Midbrain (tissue), 1 donor: ENCODE measurements at places on chromosomes 1 and 21.

DNA sequence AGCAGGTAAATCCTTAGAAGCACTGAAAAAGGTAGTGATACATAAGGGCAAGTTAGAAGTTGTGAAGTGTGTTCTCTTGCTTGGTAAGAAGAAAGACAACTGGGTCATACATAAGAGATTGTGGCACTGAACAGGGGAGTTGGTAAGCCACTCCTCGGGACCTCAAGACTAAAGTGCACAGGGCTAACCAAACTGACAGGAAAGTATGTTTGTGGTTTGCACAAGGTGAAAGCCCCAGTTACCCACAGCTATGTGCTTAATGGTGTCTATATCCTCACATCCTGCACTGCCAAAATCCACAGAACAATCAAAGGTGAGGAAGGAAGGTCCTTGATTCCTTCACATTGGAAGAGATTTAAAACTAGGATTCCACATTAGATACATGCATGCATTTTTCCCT, 276.5 kb downstream of the DNM3 start:
- DNase-seq, result no peak

GRCh38 chr1:24540906-24541710, 14.8 kb upstream of the NCMAP start:
- no peak for DNase-seq

GRCh38 chr1:226953175-226953800, 13.2 kb downstream of the COQ8A start:
- DNase-seq, result no peak

DNA sequence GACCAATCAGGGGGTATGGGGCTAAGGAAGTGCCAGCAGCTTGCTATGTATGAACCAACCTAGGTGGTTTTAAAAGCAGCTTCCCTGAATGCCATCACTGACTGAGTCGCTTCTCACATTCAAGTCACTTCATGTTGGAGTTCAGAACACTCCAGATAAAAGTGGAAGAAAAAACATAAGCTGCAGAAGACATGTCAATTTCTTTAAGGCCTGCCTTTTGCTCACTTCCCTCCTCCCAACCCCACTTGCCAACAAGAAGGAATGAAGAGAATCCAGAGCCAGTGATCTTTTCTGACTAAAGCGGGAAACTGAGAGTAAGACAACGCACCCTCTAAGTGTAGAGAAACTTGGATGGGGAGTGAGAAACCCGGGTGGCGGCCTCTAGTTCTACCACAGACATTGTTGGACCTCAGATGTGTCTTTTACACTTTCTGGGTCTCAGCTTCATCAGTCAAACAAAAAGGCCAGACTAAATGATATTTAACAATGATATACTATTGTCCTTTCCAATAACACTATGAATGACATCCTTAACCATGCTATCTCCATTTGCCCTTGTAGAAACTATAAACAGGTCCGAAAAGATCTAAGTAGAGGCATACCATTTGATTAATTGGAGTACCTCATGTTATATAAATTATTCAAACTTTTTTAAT, 54.1 kb downstream of the LUZP1 start:
- peak; percentile 3 for DNase-seq

- peak; percentile 14 for DNase-seq
Measured at GRCh38 chr1:162724583-162725120, 65.8 kb upstream of the HSD17B7 start.

DNA sequence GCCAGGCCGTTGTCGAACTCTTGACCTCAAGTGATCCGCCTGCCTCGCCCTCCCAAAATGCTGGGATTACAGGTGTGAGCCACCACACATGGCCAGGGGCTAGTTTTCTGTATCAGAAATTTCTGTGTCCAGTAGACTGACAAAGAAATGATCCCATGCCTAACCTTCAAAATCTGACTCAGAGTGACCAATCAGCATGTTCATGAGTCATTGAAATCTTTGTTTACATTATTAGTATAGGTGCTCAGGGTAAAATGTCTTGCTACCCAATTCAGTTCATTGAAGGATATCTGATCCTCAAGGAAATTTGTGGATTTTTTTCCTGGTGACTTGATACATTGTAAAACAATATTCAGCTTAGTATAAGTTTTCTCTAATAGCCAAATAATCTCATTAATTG, 11.0 kb upstream of the LDLRAD2 start:
- DNase-seq, result no peak

DNA sequence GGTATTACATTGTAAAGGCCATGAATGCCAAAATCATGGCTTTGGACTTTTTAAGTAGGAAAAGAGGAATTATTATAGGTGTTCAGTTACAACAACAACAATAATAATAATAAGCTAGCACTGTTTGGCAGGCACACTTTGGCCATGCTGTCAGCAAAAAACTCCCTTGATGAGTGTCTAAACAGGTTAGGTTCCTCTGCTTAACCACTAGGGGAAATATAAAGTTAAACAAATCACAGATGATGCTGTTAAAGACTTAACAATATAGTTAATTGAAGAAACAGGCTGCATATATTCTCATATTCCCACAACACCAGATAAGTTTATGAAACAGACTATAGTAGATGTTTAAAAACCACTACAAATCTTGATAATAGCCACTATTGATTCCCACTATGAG, 46.4 kb downstream of the RGS21 start:
- DNase-seq, result no peak

GRCh38 chr1:16164213-16165072, 8.6 kb upstream of the EPHA2 start:
- no peak for DNase-seq

DNA sequence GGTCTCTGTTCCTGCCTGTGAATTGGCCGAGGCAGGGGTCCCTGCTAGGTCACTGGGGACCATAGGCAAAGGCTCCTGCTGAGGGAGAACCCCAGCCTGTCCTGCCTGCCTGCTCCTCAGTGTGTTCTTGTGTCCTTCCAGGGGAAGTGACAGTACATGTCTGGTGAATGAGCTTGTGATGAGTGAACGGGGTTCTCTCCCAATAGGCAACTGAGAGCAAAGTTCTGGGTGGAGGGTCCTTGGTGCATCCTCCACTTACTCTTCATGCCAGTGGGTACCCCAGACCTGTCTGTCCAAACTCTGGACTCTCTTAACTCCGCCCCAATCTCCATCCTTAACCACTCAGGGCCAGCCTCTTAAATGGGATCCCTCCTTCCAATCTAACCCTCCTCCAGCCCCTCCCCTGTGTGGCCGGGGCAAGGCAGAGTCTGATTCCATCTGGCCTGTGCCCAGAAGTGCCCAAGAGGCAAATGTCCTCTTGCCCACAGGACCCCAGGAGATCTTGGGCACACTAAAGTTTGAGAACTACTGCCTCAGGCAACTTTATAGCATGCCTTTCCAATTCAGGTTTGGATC, 2.0 kb downstream of the XKR8 start:
- DNase-seq, result no peak

DNA sequence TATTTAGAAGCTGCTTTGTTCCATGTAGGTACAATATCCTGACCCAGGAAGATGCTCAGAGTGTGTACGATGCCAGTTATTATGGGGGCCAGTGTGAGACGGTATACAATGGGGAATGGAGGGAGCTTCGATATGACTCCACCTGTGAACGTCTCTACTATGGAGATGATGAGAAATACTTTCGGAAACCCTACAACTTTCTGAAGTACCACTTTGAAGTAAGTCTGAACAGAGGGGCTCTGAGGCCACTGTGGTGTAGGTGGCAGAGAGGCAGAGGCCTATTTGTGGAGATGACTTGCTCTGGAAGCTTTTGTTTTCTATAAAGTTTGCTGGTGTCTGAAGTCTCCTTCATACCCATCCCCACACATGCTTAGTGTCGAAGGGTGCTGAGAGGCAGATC, 26.8 kb downstream of the C8A start:
- no peak for DNase-seq

GRCh38 chr1:27141266-27142003, 13.5 kb downstream of the SLC9A1 start:
- no peak for DNase-seq
